ENCODE measurements at places on chromosomes 1 and 21. TPM values are rescaled to one million over a fixed set of nuclear protein-coding genes. Genes with fewer than 3 reads are reported as not detected.

NADK gene
- total RNA-seq = 75.2 TPM

PTAFR gene
- 0.08 TPM for total RNA-seq

LAD1 gene
- total RNA-seq = 0.16 TPM

LYPD8 gene
- not detected for total RNA-seq

MPZ gene
- 0.44 TPM for total RNA-seq

ELAPOR1 gene
- 0.31 TPM for total RNA-seq

ANGPTL3 gene
- total RNA-seq = not detected

KIF17 gene
- total RNA-seq = 0.11 TPM

ZMYND12 gene
- 0.40 TPM for total RNA-seq

PTCH2 gene
- 1.4 TPM for total RNA-seq

Measured in osteocyte (in vitro differentiated cells).